ENCODE measurements at places on chromosomes 4 and X.

DNA sequence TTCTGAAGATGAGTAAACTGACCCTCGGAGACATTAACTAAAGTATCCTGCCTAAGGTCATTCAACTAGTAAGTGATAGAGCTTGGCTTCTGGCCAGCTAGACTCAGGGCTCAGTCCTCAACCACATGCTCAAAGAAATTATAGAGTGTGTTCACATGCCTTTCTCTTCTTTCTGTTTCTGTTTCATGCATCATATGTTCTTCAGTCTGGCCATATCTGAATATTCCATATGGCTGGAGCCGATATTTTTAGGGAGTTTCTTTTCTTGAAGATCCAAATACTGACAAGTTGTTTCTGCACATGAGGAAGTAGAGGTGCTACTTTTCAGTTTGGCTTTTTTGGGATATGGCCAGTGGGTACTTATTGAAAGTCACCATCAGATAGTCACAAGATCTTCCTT is 44.9 kb downstream of the MMRN1 start:
- DNase-seq: no peak

DNA sequence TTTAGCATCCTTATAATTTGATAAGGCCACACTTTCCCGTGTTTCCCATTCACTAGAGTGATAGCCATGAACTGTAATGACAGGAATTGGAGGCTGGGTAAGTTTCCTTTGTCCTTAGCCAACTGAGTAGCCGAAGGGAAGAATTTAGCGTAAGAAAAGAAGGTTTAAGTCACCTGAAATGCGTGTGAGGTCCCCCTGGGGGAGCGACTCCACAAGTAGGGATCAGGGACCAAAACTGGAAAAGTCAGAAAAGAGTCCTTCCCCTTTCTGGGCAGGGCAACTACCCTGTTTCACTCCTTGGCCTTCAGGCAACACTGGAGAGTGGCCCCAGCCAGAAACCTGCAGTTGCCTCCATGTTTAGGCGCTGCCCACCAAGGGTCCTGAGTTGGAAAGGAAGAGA is 81.6 kb upstream of the MED14 start:
- no peak for DNase-seq

GRCh38 chrX:105869701-105870100 is 47.4 kb downstream of the NRK start:
- DNase-seq: no peak

DNA sequence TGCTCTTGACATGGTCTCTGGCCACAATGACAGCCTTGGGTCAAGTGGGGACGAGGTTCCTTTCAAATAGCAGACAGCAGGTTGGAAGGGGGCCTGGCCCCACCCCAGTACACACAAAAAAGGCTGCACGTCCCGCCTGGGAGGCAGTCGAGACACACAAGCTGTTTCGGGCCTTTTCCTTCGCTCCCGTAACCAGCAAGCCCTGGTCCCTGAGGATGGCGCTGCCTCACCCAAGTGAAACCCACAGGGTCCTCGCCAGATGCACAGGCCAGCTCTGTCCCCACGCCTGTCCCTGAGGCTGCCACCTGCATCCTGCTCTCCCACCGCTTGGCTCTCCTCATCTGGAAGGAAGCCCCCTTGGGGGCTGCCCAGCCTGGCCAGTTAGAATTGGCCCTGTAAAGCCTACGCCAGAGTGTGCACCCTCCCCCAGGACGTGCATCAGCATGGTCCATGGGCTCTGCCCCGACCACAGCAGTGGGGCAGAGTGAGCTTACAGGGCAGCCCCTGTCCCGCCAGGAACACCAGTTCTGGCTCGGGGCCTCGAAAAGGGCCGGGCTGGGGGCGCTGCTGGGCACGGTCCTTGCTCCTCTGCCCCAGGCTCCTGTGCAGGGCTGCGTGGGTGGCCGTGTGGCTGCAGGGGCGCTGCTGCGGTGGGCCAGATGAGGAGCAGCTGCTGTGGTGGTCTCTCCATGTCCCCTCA is 2.0 kb downstream of the CPLX1 start:
- no peak for DNase-seq

DNA sequence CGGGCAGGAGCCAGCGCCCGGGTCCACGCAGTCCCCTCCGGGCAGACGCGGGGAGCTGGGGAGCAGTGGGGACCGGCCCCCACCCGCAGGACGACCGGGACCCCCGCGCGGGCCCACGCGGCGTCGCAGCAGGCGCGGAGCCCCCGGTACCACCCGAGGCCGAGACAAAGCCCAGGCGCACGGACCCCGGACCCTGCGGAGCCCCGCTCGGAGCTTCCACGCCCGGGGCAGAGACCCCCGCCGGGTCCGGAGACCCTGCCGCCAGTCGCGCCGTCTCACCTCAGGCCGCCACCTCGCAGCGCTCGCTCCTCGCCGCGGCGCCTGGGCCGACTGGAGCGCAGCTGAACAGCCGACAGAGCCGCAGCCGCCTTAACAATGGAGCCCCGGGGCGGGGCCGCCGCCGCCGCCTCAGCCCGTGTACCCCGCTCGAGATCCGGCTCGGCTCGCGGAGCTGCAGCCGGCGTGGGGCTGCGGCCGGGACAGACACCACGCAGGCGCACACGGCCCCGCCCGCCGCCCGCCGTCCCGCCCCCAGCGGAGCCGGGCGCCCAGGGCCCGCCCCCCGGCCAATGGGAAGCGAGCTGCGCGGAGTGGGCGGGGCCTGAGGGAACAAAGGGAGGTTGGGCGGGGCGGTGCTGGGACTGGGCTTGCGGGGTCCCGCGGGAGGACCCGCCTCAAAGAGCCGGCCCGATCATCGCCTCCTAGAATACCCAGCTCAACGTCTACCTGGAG is at the start of gene AFAP1:
Gene AFAP1 (minus strand): TSS at position 485 of the 732 bp plus-strand sequence. CDS start 67,783 bp downstream, outside the sequence.
- peak; percentile 43 for DNase-seq

- no peak for DNase-seq
These were observed 999 bp upstream of the CTBP1 start for GRCh38 chr4:1249731-1250526.

DNA sequence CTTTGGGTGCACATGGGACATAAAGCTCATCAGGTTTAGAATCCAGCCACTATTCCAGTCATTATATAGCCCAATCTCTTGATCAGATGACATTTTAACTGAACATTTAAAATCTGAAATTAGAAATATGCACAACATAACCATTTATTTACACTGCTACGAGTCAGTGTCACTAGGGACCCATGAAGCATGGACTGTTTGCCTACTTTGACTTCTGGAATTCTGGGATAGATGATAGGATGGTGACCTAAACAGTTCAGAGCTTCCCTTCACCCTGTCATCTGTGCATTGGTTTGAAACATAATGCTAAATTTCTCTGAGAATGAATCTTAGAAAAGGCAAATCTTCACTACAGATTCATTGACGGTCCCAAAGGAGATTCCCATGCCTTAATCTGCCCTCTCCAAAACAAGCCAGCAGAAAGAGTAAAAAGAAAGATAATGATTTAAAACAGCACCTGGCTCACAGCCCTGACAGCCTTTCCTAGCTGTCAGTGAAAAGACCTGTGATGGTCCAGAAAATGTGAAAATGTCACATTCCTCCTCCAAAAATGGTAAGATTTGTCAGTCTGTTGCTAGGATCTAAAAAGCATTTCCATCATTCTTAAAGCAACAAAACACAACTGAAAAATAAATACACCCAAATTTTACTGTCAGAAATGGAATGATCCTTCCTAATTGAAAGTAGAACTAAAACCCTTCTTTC is 18.9 kb upstream of the HERC3 start:
- DNase-seq: no peak

- DNase-seq: no peak
These were observed 184.7 kb downstream of the TMA16 start for GRCh38 chr4:163679189-163679588.

DNA sequence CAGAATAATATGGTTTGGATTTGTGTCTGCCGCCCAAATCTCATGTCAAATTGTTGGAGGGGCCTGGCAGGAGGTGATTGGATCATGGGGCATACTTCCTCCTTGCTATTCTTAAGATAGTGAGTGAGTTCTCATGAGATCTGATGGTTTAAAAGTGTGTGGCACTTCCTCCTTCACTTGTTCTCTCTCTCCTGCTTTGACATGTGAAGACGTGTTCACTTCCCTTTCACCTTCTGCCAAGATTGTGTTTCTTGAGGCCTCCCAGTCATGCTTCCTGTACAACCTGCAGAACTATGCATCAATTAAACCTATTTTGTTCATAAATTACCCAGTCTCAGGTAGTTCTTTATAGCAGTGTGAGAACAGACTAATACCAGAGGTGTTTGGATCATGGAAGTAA is 325.7 kb upstream of the GIMD1 start:
- DNase-seq: no peak

DNA sequence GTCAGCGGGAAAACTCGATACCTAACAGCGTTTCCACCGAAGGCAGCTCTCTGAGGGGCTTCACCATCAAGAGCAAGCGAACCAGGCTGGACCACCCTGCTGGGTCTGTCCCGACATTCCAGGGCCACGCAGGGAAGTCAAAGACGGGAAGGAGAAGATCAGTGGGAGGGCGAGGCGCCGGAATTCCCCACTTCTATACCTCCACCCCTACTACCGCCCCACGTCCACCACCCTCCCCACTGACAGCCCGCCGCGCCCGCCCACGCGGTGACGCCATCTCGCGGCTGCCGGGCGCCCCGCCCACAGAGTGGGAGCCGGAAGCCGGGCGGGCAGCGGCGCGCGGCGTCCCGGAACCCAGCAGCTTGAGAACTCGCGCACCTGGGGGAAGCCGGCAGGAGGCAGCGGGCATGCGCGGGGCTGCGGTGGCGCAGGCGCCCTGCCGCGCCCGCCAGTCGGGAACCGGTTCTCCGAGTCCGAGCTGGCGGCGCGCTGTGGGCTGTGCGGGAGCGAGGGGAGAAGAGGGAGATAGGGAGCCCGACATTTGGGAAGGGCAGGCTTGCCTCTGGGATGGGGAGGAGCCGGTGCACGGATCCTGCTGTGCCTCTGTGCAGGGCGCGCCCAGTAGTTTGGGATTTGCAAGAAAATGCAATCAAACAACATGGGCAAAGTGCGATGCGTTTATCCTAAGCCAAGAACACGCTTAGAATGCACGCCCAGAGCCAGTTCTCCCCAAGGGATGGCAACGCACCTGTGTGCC is 3.2 kb upstream of the STIM2 start:
- DNase-seq: peak; percentile 55

GRCh38 chr4:176044589-176044951 is 21.1 kb upstream of the WDR17 start:
- no peak for DNase-seq

- no peak for DNase-seq
These were observed 169.7 kb downstream of the COL4A6 start for GRCh38 chrX:108268434-108269080.

- no peak for DNase-seq
These were observed 50.8 kb downstream of the CBLL2 start for GRCh38 chrX:22323541-22323940.

- DNase-seq: no peak
These were observed 409.8 kb downstream of the AR start for GRCh38 chrX:67953658-67954057.

GRCh38 chr4:154586296-154587033 is 4.1 kb downstream of the FGA start:
- no peak for DNase-seq

- no peak for DNase-seq
These were observed 58.5 kb downstream of the TEX13C start for GRCh38 chrX:125378205-125378604.

DNA sequence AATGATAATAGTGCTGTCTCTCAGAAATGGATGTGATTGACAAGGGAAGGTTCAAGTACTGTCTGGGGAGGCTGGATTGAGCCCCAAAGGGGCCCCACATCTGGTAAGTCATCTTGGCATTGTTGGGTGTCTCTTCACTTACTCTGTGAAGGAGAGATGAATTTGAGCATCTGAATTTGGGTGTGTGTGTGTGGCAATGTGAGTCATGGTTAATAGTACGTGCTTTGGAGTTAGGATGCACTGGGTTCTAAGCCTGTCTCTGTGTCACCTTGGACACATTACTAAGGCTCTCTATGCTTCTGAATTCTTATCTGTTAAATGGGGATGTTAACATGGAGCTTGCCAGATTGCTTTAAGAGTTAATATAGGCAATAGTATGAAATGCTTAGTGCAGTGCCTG is 80.4 kb downstream of the FRAS1 start:
- DNase-seq: no peak

- DNase-seq: no peak
These were observed 130.5 kb downstream of the PTTG2 start for GRCh38 chr4:38090455-38091246.

DNA sequence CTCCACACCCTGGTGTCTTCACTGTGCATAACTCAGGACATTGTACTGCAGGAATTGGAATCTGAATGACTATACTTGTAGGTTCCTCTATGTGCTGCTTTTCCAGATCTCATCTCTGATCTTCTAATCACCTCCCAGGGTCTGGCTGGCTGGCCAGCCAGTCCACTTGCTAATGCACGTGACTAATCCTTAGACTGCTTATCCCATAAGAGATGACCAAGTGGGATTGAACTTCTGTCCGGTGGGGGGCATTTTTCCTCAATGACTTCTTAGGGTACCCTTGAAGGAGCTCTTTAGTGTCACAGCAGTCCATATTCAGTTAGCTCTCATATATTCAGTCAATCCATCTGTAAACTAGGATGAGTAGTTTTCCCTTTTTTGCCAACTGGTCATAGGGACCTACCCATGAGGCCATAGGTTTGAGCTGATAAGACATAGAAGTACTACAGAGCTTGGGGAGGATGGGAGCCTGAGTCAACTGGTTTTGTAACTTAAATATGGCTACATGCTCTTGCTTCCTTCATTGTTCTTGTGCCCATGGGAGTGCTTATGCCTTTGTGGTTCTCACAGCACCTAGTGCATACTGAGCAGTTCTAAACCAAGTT is 71.9 kb upstream of the WDR1 start:
- no peak for DNase-seq

DNA sequence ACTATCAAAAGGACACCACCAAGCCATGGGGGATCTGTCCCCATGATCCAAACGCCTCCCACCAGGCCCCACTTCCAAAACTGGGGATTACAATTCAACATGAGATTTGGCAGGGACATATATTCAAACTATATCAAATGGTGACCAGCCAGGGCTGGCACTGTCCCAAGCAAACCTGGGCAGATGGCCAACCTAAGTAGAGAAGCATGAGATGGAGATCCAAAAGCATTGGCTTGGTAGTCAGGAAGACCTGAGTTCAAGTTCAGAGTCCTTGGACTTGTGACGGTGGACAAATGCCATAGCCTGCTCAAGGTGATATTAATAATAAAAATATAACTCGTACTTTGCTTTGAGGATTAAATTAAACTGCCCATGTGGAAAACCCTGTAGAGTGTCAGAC is 79.2 kb upstream of the HS3ST1 start:
- DNase-seq: no peak

GRCh38 chrX:15856222-15856587 is 1.6 kb upstream of the AP1S2 start:
- no peak for DNase-seq

DNA sequence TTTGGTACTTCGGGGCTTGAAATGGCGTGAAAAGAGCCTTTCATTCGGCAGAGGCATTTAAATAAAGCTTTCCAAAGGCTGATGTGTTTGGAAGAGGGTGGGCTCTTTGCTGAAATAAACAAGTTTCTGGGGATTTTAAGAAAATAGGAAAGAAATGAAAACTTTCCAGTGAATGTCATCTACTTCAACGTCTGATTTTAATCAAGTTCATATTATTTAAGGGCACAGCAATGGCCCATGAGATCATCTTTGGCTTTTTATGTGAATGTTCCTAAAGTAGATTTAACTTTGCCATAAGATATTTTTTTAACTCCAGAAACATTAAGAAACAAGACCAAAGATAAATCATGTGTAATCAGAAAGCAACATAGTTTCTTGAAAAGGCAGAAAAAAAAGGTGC is 69.8 kb upstream of the TTC29 start:
- no peak for DNase-seq

- no peak for DNase-seq
These were observed 14.0 kb downstream of the PF4 start for GRCh38 chr4:73967866-73968265.
